ENCODE measurements at places on chromosomes 2 and 18.

DNA sequence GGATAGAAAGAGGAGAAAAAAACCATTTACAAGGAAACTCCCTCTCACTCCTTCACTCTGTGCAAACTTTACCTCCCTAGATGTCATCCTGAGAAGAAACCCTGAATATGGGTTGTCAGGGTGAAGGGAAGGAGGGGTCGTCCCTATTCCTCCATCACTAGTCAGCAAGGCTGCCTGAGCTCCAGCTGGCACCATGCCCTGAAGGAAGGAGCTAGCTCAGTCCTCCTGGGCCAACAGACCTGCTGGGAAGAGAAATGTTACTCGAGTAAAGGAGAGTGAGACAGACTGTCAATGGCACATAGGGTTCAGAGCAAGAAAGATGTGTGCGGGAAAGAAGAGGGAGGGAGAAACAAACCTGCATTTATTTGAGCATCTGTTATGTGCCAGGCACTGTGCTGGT lies 18.3 kb upstream of the EPAS1 start:
- DNase-seq = no peak

DNA sequence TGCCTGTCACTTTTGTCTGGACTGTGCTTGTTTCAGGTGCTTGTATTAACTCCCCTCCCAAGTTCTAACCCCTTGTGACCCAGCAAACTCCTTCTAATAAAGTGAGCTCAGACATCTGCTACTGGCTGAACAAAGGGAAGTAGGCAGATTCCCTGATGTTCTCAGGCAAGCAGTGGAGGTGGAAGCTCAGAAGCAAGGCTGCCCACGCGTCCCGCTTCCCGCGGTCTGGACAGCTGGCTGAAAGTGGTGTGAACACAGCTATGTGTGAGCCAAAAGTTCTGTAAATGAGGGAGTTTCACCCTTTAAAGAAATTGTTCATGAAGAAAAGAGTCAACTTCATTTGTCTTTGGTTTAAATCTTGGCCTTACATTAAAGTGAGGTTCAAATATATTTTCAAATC lies 40.0 kb downstream of the NAPG start:
- DNase-seq = no peak

- no peak for DNase-seq
These were observed 70.3 kb downstream of the ZBTB7C start for GRCh38 chr18:48338915-48339314.

DNA sequence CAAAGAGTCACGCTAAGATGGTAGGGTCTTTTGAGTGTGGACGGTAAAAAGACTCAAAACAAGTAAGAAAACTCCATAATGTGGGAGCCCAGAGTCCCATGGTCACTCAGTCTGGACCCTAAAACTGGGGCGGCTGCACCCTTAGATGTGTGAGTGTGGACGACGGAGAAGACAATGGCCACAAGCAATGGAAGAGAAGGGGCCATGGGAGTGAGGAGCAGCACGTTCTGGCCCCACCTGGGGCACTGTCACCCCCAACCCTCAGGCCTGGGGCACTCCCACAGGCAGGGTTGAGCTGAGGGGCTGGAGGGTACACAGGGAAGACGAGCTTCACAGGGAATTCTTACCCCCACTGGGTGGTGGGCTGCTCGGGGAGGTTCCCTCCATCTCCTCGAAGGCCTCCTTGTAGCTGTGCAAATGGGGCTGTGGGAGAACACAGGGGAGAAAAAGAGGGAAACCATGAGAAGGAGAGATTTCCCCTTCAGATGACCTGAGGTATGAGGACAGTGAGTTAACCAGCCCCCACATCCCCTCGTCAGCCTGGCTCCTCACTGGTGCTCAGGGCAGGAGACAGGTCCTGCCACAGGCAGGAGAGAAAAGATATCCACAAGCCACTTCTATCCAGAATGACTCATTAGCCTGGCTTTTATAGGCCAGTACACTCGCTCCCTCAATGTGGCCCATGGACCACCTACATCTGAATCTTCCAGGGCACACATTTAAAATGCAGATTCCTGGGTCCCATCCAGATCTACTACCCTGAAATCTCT lies 167.9 kb downstream of the TNS1 start:
- no peak for DNase-seq

- DNase-seq = no peak
These were observed 420 bp downstream of the PIGN start for GRCh38 chr18:62186499-62186773.

GRCh38 chr18:44409071-44409470 lies 271.6 kb upstream of the SETBP1 start:
- DNase-seq = no peak
